Pancreas (tissue), 10 donors: ENCODE measurements at places on chromosomes 1 and 21.
A peak's percentile ranks its signal among the peaks of the same experiment; 100 is the strongest.

DNA sequence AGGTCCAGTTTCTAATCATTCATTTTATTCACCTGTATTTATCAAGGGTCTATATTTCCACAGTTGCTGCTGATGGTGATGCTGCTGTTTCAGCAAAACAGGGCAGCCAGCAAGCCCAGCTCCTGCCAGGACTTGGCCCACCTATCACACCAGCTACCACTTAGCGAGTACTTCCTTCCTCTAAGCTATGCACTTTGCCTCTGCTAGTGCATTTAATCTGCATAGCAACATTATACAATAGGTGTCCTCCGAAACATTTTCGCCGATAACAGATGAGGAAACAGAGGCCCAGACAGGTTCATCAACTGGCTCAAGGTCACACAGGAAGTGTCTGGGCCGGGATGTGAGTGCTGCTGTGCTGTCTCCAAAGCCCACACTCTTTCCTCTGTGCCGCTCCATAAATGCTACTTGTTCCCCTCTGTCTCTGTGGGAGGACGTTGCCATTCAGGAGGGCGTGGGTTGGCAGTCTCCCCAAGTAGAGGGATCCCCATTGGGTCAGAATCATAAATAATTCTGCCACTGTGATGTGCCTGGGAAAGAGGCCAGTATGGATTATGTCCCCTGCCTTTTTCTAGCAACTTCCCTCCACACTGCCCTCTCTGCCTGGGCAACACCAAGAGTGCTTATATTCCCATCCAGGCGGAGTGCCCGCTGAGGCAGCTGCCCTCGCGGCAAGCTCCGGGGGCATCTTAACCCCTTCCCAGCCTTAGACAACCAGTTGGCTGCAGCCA is 9.4 kb upstream of the PLEKHA6 start:
- DNase-seq, result no peak

DNA sequence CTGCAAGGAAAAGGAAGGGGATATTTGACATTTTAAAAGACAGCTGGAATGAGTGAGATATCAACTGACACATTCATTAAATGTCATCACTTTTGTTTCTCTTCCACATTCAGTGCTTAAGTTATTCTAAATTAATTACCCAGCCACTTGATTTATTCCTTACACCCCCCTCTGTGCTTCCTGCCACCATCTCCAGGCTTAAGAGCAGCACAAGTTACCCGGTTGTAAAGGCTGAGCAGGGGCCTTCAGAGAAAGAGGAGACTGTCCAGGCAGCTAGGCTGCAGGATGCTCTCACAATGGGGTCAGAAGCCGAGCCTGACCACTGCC is 71.4 kb downstream of the SYT6 start:
- DNase-seq, result no peak

- no peak for DNase-seq
Observed at GRCh38 chr1:30856260-30856790, 52.2 kb downstream of the SDC3 start.

- no peak for DNase-seq
Observed at GRCh38 chr1:225977937-225978748, 21.0 kb downstream of the SDE2 start.

GRCh38 chr1:155183775-155184221 is 10.1 kb downstream of the TRIM46 start:
- peak; percentile 32 for DNase-seq

- no peak for DNase-seq
Observed at GRCh38 chr1:16420424-16421118, 16.7 kb downstream of the SPATA21 start.

DNA sequence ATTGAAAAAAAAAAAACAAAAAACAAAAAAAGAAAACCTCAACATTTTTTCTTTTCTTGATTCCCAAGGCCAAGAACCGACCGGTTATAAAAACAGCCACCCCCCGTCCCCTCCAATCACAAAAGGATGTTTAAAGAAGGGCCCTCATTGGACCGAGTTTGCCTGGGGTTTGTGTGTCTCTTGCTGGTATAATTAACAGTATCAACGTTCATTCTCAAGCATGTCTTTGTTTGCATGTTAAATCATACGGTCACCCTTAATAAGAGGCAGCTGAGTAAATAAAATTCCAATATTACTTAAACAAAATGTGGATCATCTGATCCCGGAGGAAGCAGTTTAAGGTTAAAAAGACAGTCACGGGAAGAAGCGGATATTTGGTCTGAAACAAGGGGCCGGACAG is 201.1 kb downstream of the PRDM2 start:
- no peak for DNase-seq

- no peak for DNase-seq
Observed at GRCh38 chr1:19122668-19123067, 87.4 kb downstream of the UBR4 start.

DNA sequence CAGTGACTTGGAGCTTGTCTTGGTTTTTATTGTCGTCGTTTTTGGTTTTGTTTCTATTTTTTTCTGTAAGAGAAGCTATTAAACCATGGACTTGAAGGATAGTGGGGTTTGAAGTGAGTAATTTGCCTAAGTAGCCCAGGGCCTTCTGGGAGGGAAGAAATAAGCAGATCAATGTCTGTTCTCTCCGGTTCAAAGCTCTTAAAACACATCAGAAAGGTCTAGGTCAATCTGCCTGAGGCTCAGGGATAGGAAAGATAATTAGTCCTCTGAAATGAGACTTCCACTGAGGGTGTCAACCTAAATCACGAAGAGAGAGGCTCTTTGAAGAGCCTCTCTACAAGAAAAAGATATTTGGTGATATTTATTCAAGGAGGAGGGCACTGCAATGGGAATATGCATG is 178.0 kb downstream of the MATN1 start:
- DNase-seq, result no peak

- no peak for DNase-seq
Observed at GRCh38 chr1:197706601-197707000, 68.7 kb downstream of the DENND1B start.

DNA sequence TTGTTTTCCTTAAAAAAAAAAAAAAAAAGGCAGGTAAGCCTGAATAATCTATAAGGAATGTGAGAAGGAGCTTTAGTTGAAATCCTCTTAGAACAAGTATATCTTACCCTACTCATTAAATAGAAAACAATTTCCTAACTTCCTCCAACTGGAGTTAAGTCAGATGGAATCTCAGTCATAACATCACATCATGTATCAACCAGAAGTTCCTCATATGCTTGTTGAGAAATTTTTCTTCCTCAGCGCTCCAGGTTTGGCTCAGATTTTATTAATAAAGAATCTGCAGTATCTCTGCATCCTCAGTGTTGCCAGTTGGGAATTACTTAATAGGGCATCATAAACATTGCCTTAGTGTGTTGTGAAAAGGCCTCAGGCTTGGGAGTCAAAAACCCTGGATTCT is 37.6 kb downstream of the DUSP10 start:
- DNase-seq, result no peak

GRCh38 chr1:59391212-59392179 is 94.6 kb downstream of the FGGY start:
- DNase-seq, result no peak

GRCh38 chr1:236978740-236979139 is 25.5 kb downstream of the MT1HL1 start:
- DNase-seq, result no peak
